ENCODE measurements at places on chromosomes 7 and 10. TPM values are rescaled to one million over a fixed set of nuclear protein-coding genes. Genes with fewer than 3 reads are reported as not detected.

FAM20C gene
- 35.0 TPM for total RNA-seq

NKX6-2 gene
- total RNA-seq, result not detected

APBB1IP gene
- not detected for total RNA-seq

C7orf57 gene
- not detected for total RNA-seq

CPVL gene
- total RNA-seq, result 4.9 TPM

HOXA7 gene
- not detected for total RNA-seq

FOXK1 gene
- 77.9 TPM for total RNA-seq

UFSP1 gene
- 5.0 TPM for total RNA-seq

ELAPOR2 gene
- total RNA-seq, result 15.8 TPM

TAC1 gene
- not detected for total RNA-seq

DNA sequence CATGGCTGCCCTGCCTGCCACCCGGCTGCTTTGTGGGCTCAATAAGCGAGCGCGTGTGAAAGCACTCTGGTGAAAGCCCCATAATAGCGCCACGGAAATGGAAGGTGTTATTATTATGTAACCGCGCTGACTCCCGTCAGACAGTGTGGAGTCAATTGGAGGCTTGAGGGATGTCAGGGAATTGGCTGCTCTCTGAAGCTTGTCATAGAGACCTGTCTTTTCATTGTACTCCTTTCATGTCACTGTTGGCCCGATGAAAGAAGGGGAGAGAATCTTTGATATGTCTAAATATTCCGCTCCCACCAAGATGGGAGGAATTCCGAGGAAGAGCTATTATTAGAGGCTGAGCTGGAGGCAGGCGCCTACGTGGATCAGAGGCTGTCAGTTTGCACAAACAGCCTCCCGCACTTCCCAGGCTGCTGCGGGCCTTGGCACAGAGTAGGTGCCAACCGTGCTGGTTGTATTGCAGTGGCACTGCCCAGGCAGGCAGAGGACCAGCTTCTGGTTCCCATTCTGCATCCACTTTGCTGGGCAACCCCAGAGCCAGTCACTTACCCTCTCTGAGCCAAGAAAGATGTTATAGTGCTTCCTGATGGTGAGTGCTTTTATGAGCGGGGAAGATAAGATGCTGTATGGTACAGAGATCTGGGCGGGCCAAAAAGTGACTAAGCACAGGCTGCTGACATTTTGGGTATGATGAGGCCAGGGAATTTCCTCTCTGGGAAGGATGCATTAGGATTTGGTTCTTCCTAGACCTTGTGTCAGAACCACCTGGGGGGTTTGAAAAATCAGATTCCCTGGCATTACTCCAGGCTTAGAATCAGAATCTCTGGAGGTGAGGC is 151.4 kb downstream of the RPS24 start:
- H3K36me3 ChIP-seq, result no peaks in the 10 kb centered on the region
- peaks cover 14% of the 10 kb centered on the region for H3K27me3 ChIP-seq
- no peak overlapping the region for H3K4me3 ChIP-seq
- no peak overlapping the region for H3K27ac ChIP-seq

DNA sequence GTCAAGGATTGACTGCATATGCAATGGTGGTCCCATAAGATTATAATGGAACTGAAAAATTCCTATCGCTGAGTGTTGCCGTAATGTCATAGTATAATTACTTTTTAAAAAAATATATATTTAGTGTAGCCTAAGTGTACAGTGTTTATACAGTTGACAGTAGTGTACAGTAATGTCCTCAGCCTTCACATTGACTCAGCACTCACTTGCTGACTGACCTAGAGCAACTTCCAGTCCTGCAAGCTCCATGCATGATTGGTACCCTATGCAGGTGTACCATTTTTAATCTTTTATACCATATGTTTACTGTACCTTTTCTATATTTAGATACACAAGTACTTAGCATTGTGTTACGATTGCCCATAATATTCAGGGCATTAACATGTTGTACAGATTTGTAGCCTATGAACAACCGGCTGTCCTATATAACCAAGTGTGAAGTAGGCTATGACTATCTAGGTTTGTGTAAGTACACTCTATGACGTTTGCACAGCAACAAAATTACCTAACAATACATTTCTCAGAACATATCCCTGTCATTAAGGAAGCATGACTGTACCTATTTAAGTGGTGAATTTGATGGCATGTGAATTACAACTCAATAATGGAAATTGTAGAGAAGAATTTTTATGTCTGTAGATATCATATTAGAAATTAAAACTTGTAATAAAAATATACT is 40.9 kb downstream of the CCNY start:
- no peak for DNase-seq
- H3K4me3 ChIP-seq, result no peak overlapping the region
- no peaks in the 10 kb centered on the region for H3K27me3 ChIP-seq
- H3K36me3 ChIP-seq, result no peaks in the 10 kb centered on the region

GRCh38 chr7:27166531-27167505 is 1.5 kb upstream of the HOXA9 start:
- H3K4me3 ChIP-seq, result no peak overlapping the region
- peaks cover 9% of the 10 kb centered on the region for H3K4me1 ChIP-seq
- H3K27ac ChIP-seq, result no peak overlapping the region
- peaks cover 4% of the 10 kb centered on the region for H3K36me3 ChIP-seq

DNA sequence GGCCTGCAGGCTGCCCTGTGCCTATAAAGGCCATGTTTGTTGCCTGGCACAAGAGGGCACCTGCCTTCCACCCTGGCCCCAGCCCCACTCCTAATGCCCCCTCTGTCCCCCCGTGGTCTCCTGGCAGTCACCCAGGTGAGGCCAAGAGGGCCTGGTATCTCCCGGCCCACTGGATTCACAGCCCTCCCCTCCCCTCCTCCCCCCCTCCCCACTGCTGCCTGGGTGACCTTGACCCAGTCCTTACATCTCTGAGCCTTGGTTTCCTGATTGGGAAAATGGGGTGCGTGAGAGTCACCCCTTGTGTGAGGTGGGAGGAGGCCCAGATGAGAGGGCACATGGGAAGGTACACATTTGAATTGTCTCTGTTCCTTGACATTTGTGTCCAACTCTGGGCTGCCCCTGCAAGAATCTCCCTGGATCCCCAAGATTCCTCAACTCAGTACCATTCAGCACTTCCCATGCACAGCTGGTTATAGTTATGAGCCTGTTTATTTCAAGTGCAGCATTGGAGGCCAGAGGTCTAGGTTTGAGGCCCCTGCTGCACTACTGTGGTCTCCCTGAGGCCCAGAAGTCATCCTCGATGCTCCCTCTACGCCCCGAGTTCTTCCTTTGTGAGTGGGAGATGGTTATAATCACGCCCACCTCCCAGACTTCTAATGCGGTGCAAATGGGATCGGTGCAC is 58.9 kb downstream of the TMEM270 start:
- H3K4me3 ChIP-seq, result no peak overlapping the region
- H3K27ac ChIP-seq, result no peak overlapping the region
- no peak for DNase-seq
- peaks cover 1% of the 10 kb centered on the region for H3K36me3 ChIP-seq
- H3K27me3 ChIP-seq, result no peaks in the 10 kb centered on the region

DNA sequence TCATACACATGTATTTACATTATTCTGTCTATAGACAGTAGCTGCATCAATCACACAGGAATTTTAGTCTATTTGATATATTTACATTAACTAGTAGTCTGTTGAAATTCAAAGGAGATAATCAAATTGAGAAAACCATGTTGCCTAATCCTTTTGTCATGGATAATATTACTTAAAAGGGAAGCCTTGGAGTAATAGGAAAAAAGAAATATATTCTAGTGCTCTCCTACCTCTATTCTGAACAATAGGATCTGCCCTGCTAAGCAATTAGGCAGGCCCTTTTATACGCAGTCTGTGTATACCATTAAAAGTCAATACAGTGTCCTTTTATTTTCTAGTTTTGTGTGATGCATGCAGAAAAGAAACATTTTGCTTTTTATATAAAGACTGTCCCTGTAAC is 24.5 kb downstream of the UMAD1 start:
- no peaks in the 10 kb centered on the region for H3K27me3 ChIP-seq
- no peak overlapping the region for H3K27ac ChIP-seq
- H3K36me3 ChIP-seq, result no peaks in the 10 kb centered on the region
- no peak overlapping the region for H3K4me3 ChIP-seq
- H3K4me1 ChIP-seq, result no peaks in the 10 kb centered on the region

- no peak overlapping the region for H3K27ac ChIP-seq
- peaks cover 4% of the 10 kb centered on the region for H3K36me3 ChIP-seq
- DNase-seq, result no peak
- no peak overlapping the region for H3K4me3 ChIP-seq
These were observed 37.6 kb downstream of the AKR1C4 start for GRCh38 chr10:5234106-5234860.

DNA sequence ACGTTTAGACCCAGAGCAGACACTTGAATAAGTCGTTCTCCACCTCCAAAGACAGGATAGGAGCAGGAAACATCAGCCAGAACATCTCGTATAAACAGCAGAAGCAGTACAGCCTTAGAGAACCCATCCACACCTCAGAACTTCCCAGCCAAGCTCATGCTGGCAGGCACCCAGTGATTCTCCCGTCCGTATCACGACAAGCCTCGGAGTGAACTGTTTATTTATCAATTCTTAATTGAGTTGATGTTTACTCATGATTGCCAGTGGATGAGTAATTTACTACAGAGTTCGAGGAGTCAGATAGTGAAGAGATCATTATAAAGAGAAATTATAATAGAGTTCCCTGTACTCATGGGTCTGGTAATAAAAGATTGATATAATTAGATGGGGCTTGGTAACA is 811.5 kb downstream of the LRMDA start:
- no peaks in the 10 kb centered on the region for H3K36me3 ChIP-seq
- H3K4me3 ChIP-seq, result no peak overlapping the region
- no peak overlapping the region for H3K27ac ChIP-seq
- H3K4me1 ChIP-seq, result no peaks in the 10 kb centered on the region
- DNase-seq, result no peak
- no peaks in the 10 kb centered on the region for H3K27me3 ChIP-seq

DNA sequence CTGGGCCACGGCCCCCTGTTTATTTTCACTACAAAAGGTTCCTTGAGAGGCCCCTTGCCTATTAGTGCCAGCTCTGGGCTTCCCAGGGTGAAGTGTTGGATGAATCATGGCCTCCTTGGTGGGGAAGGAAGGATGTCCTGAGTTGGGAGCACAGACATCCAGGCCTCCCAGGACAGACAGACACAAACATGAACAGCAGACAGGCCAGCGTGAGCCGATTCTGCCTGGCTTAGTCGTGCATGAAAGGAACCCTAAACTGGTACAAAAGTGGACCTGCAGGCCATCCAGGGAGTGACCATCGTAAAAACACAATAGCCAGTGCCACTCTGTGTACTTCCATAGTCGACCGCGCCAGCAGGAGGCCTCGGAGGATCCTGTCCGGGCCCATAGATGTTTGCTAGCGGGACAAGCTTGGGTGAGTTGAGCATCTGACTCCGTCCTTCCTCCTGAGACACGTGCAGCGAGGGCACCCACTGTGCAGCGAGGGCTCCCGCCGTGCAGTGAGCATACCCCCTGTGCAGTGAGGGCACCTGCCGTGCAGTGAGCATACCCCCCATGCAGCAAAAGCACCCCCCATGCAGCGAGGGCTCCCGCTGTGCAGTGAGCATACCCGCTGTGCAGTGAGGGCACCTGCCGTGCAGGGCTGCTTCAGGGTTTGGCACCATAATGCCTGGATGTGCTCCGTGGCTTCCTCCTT is 51.3 kb upstream of the PRKAR1B start:
- H3K27ac ChIP-seq, result no peak overlapping the region
- no peak overlapping the region for H3K4me3 ChIP-seq
- DNase-seq, result no peak
- peaks cover 16% of the 10 kb centered on the region for H3K36me3 ChIP-seq
- no peaks in the 10 kb centered on the region for H3K27me3 ChIP-seq
- peaks cover 44% of the 10 kb centered on the region for H3K4me1 ChIP-seq

DNA sequence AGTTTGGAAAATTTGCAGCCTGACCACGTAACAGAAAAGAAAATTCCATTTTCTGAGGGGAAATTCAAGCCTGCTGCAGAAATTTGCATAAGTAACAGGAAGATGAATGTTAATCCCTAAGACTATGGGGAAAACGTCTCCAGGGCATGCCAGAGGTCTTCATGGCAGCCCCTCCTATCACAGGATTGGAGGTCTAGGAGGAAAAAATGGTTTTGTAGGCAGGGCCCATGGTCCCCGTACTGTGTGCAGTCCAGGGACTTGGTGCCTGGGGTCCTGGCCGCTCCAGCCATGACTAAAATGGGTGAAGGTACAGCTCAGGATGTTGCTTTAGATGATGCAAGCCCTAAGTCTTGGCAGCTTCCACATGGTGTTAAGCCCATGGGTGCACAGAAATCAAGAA is 437.3 kb upstream of the SEMA3A start:
- DNase-seq, result no peak
- H3K36me3 ChIP-seq, result no peaks in the 10 kb centered on the region
- H3K27me3 ChIP-seq, result no peaks in the 10 kb centered on the region
- no peak overlapping the region for H3K4me3 ChIP-seq

DNA sequence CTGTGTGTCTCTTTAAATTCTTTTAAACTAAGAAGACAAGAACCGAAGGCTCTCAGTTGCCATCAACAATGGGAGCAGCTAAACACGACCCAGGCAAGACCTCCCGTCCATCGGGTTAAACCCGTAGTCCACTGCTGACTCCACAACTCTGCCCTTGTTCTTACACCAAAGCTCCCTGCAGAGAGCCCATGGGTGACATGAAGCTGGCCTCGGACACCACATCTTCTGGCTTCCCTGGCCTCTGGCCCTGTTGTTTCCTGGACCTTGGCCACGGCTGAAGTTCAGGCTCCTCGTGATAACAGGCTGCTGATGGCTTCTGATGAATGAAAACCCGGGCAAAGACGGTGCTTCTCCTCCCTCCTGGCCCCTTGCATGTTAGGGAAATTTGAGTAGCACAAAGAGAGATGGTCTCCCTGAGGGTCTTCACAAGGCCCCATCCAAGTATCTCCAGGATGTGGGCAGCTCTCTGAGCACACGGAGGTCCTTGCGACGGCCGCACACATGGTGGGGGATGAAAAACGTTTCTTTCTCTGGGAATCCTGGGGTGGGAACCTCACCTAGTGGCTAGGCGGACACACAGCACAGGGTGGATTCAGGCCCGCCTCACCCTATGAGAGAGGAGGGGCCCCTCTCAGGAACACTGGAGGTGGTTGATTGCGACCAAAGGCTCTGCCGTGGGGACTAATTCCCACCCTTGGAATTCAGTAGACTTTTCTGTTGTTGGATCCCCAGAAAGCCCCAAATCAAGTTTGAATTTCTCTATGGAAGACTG is 271.1 kb downstream of the ADARB2 start:
- peak overlapping the region; percentile 60 for H3K4me3 ChIP-seq
- H3K36me3 ChIP-seq, result no peaks in the 10 kb centered on the region
- H3K4me1 ChIP-seq, result peaks cover 22% of the 10 kb centered on the region
- DNase-seq, result no peak
- H3K27me3 ChIP-seq, result peaks cover 4% of the 10 kb centered on the region

DNA sequence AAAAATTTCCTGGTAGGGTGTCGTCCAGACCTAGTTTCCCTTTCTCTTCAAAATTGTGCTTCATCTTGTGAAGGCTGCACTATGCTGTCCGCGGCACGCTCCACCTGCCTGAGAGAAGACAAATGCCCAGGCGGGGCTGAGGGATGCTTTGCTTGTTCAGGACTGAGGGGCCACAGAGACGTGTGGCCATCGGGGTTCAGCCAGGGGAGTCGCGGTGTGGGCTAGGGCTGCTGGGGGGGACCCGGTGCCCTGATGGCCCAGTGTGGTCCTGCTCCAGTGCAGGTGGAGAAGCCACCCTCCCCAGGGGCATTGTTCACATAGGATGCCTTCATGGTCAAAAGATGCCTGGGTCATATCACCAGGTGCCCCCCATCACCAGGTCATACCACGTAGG is 107.8 kb upstream of the SHH start:
- H3K36me3 ChIP-seq, result peaks cover 3% of the 10 kb centered on the region
- H3K27ac ChIP-seq, result no peak overlapping the region
- no peak for DNase-seq
